ENCODE measurements at places on chromosomes 1 and 21.

DNA sequence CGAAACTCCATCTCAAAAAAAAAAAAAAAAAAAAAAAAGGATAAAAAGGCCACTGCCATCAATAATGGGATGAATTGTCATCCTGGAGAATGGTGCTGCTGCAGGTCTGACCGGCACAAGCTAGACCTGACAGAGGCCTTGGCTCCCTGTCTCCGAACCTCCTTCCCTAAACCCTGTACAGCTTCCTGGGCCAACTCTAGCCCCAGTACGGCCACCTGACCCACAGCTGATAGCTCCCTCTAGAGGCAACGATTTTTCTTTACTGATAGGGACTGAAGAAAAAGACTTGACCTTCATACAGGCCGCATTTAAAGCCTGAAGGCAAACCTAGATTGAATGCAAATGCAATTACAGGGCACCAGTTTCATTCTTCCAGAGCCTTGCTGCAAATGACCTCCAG is 30.7 kb downstream of the NOL9 start:
- DNase-seq, result peak; percentile 77

DNA sequence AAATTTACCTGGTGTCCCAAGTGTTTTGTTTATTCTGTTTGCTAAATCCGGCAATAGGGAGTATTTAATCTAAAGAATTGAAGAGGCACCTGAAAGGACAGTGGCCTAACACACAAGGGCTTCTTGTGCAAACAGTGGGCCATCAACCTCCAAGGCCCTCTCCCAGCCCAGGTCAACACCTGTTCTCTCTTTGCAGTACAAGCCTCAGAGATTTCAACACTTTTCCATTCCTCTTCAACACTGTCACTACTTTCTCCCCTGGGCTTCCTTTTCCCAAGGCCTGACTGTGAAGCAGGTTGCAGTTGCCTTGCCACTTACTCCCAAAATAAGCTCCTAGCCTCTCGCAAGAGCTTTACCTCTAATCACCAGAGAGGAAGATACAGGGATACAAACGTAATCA is 3.2 kb upstream of the SNAPIN start:
- DNase-seq, result peak; percentile 64

- DNase-seq, result no peak
Observed at GRCh38 chr1:231355171-231355570, 17.1 kb downstream of the SPRTN start.

- DNase-seq, result peak; percentile 19
Observed at GRCh38 chr1:36612881-36613280, 130.2 kb upstream of the CSF3R start.

- DNase-seq, result peak; percentile 24
Observed at GRCh38 chr1:171468120-171468750, 17.1 kb upstream of the PRRC2C start.

GRCh38 chr1:35568975-35569395 is 4.1 kb upstream of the TFAP2E start:
- DNase-seq, result peak; percentile 70

DNA sequence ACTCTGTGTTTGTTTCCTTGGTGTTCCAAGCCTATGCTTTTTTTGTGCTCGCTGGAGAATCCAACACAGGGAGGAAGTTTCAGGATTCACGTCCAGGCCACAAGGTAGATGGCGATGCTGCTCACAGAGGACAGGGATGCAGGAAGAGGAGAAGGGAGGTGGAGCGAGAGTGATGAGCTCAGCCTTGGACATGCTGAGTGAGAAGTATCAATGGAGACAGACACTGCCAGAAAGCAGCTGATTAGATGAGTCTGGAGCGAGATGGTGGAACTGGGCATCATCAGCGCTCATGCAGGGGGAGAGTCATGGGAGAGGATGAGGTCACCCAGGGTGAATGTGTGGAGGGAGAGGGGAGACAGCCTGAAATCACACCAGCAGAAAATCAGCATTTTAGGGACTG is 110.0 kb downstream of the GLUL start:
- DNase-seq, result no peak

GRCh38 chr1:58824753-58825389 is 41.0 kb upstream of the JUN start:
- DNase-seq, result no peak
